Cerebellar nuclear complex (tissue), 1 donor: ENCODE measurements at places on chromosomes 6 and 20.

DNA sequence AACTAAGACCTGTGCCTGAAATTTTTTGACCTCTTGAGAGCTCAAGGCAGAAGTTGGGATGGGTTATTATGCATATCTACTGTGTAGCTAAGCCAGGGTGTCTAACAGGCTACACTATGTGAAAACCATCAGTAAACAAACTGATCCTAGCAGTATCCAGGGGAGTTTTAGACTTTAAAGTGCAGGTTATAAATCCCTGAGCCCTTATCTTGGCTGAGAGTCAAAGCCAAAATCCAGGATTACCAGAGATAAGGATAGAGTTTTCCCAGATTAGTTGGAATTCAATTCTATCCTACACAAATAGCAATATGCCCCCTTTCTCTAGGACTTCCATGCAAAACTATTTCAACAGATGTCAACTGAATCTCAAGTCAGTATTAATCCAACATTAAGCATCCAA is 1229.7 kb downstream of the GRIK2 start:
- no peak for DNase-seq

- no peak for DNase-seq
These were observed 9.3 kb upstream of the ARID1B start for GRCh38 chr6:156767603-156768467.

GRCh38 chr20:57856658-57857057 is 146.8 kb upstream of the PMEPA1 start:
- DNase-seq = no peak

DNA sequence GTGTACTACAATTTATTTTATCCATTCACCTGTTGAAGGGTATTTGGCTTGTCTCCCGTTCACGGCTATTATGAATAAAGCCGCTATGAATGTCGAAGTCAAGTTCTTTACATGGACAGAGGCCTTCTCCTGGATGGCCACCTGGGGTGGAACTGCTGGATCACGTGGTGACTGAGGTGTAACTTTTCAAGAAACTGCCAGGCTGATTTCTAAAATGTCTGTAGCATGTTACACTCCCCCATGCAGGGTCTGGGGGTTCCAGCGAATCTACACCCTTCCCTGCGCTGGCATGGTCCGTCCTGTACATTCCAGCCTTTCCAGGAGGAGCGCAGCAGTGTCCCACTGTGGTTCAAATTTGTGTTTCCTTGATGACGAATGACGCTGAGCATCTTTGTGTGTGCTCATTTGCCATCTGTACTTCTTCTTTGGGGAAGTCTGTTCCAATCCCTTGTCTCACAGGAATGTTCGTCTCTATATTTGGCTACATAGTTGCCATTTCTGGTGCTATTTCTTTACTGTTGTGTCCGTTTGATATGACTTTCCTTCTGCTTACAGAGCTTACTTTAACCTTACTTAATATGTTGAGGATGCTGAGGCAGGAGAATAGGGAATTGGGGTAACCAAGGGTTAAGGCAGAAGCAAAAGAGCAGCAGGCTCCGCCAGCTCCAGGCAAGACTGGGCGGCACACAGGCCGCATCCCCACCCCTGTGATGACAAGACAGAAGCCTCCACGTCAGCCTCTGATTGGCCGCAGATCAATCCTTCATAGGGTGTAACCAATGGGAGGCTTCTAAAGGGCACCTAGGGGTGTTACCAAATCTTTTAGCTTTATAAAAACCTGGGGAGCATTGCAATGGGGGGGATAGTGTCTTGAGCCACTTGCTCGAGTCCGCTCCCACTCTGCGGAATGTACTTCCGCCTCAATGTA is 106.6 kb downstream of the TAF4 start:
- no peak for DNase-seq

DNA sequence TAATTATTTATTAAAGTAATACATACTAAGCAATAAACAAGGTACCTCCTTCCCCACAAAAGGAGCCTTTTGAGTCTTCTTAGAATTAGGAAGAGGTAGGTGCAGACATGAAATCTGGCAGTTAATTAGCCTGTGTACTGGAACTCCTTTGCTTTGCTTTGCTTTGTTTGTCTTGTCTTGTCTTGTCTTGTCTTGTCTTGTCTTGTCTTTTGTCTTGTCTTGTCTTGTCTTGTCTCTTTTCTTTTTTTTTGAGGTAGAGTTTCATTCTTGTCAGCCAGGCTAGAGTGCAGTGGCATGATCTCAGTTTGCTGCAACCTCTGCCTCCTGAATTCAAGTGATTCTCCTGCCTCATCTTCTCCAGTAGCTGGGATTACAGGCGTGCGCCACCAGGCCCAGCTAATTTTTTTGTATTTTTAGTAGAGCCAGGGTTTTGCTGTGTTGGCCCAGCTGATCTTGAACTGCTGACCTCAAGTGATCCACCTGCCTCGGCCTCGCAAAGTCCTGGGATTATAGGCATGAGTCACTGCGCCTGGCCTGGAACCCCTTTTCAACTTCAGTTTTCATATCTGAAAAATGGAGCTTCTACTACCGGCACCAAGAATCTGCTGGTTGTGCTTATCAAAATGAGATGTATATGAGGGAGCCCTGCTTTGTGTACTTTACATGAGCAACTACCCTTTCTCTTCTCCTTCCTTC is 301.2 kb downstream of the CDKAL1 start:
- no peak for DNase-seq

DNA sequence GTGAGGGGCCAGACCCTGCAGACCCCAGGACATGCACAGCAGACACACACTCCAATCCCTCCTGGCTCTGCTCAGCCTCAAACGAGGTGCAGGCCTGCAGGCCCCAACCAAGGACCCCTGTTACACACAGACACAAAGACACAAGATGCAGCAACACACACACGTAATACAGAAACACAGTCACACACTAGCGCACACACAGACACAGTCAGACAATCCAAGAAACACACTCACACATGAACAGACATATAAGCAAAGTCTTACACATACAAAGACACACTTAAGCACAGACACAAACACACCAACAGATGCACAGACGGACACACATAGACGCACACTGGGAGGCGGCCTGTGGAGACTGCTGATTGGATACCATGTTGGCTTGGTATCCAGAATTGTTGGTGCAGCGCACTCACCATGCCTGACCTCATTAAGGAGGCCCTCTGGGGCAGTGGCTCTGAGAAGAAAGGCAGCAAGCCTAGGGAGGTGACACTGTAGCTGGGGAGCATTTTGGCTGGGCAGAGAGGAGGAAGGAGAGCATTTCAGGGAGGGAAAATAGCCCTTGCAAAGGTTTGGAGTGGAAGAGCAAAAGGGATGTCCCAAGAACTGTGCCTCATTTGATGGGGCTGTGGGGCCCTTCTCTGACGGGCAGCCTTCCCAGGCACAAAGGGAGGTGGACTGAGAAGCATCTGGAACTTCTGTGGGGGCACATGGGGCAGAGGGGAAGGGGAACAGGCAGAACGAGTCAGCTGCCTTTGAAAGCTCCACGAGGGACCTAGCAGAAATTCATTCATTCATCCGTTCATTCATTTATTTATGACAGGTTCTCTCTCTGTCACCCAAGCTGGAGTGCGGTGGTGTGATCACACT is 1.4 kb upstream of the HSPA12B start:
- DNase-seq = no peak

GRCh38 chr6:157825243-157825904 is 2.3 kb downstream of the SNX9 start:
- no peak for DNase-seq

DNA sequence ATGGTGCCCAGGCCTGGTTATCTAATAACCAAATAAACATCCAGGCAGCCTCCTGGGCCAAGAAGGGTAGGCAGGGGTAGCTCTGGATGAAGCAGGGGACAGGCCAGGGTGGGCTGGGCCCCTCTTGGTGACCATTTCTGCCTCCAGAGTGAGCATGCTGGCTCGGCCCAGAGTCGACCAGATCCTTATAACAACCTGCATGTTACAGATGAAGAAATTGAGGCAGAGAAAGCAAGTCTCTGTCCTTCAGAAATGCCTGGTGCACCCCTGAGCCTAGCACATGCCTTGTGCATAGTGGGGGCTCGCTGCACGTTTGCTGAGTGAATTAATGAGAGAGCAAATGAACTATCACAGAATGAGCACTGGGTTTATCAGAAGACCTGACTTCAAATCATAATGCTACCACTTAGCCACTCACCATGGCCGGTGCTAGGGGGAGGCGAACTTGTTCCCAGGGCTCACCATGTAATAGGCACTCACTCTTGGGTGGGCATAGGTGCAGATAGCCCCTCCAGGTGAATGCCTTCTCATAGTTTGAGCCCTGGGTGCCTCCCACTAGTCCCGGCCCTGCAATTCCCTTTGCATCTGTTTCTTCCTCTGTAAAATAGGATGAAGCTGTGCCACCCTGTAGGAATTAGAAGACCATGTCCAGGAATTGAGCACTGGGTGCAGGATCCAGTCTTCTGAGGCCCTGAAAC is 3.8 kb upstream of the APCDD1L start:
- DNase-seq = no peak

DNA sequence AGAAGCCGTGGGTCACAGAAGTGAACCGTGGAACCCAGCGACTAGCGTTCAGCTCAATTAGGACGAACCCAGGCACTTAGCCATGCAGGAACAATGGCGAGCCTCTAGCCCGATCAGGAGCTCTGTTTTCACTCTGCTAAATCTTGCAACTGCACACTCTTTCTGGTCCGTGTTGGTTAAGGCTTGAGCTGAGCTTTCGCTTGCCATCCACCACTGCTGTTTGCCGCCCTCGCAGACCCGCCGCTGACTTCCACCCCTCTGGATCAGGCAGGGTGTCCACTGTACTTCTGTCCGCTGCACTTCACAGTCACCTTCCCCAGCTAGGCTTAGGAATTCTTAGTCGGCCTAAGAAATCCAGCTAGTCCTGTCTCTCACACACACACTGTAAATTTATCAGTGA is 25.7 kb upstream of the SLC32A1 start:
- DNase-seq = no peak

- no peak for DNase-seq
These were observed 30.3 kb upstream of the VEGFA start for GRCh38 chr6:43739642-43740091.

DNA sequence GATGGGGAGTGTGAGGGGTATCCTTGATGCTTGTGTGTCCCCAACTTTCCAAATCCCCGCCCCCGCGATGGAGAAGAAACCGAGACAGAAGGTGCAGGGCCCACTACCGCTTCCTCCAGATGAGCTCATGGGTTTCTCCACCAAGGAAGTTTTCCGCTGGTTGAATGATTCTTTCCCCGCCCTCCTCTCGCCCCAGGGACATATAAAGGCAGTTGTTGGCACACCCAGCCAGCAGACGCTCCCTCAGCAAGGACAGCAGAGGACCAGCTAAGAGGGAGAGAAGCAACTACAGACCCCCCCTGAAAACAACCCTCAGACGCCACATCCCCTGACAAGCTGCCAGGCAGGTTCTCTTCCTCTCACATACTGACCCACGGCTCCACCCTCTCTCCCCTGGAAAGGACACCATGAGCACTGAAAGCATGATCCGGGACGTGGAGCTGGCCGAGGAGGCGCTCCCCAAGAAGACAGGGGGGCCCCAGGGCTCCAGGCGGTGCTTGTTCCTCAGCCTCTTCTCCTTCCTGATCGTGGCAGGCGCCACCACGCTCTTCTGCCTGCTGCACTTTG is at the start of gene TNF:
TNF (plus strand) TSS at position 231 of the 567 bp plus-strand sequence; CDS start at position 408, 177 bp downstream.
- no peak for DNase-seq

- no peak for DNase-seq
These were observed 115.8 kb downstream of the FOXO3 start for GRCh38 chr6:108676555-108676954.

DNA sequence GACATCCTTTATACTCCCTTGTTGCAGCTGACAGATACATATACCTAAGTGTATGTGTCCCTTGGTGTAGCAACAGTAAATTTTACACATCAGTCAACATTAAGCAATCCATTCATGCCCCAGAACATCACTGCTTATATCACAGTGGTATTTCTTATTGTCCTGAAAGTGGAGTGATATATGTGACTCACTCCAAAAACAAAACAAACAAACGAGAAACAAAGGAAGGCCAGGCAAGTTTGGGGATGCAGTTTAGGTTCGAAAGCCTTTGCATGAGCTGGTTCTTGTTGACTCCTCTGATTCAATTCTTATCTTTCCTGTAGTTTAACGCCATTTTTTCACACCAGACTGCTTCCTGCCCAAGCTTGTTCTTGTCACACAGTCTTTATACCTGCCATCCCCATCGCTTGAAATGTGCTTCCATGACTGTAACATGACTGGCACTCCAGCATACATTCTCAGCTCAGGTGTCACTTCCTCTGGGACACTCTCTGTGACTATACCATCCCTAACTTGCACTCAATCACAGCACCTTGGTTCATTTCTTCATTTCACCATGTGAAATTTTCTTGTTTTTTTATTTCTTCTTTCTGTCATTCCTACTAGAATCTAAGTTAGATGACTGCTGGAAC is 125.0 kb upstream of the TSHZ2 start:
- no peak for DNase-seq

DNA sequence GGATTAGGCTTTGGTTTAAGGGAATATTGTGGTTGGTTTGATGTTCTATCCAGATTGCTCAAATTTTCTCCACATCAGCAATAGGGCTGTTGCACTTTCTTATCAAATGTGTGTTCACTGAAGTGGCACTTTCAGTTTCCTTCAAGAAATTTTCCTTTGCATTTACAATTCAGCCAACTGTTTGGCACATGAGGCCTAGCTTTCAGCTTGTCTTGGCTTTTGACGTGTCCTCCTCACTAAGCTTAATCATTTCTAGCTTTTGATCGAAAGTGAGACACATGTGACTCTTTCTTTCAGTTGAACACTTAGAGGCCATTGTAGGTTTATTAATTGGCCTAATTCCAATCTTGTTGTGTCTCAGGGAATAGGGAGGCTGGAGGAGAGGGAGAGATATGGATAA is 104.8 kb downstream of the FLRT3 start:
- no peak for DNase-seq

DNA sequence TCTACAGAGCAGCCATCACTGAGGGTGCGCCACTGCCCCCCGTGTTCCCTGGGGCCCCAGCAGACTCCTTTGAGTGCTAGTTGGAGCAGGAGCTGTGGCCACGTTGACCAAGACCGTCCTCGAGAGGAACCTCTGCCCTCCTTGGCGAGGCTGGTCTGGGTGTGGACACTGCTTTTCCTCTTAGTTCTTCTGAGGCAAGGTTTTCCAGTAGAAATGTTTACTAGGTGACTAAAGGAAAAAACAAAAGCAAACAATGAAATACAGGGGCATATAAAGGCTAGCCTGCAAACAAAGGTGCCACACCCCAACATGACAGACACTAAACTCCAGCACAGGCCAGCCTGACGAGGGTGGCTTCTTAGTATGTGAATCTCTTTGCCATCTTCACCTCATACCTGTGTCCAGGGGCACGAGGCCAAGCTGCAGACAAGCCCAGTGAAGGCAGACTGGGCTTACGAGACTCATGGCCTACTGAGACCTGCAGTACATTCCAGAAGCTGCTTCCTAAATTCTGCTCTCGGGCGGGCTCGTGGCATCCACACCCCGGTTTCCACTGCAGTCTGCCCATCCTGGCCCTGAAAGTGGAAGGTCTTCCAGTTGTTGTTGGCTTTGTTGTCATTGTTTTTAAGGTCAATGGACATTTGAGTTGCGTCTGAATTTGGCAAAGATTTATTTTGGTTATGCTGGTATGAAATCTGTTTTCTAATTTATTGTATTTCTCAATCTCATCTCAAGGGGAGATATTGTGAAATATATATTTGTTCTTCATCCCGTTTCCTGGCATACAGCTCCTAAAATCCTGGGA is 39.2 kb downstream of the FAM50B start:
- DNase-seq = no peak

- no peak for DNase-seq
These were observed 1.9 kb downstream of the GDF5 start for GRCh38 chr20:35436177-35436573.
